Thyroid gland (tissue), 4 donors: ENCODE measurements at places on chromosomes 12 and 14.

DNA sequence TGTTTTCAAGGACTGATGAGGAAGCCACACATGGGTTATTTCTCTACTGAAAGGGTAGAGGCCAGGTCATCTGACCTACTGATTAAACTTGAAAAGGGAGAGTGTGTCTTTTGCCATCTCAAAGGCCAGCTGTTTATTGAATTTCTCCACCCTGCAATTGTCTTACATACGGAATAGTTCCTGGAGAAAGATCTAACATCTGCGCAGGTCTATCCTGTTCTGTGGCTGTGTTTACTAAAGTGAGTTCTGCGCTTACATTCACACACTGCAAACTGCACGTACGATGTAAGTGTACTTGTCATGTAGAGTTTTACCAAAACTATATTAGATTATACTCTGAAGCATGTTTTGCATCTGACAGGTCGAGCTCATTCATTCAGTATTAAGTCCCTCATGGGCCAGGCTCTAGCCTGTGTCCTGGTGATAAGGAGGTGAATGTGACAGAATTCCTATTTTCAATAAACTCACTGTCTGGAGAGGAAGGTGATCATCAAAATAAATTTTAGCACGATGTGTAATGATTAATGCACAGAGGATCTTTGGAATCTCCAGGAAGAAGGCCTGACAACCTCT is 96.6 kb downstream of the PRKCH start:
- no peak for DNase-seq

DNA sequence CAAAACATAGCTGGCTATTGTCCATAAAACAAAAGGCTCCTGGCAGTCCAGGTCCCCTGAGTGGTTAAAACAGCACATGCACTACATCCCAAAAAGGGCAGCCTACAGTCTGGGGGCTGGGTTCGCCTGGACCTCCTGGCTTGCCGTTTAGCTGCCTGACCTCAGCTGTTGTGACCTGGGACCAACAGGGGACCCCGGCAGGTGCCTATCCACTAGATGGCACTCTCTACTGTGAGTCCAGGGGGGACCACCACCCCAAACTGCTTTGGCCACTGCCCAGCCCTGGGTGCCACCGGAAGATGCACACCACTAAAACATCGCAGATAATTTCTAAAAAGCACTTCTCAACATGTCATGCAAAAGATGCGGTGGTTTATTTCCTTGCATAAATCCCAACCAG is 2.9 kb upstream of the RTL1 start:
- DNase-seq, result no peak

DNA sequence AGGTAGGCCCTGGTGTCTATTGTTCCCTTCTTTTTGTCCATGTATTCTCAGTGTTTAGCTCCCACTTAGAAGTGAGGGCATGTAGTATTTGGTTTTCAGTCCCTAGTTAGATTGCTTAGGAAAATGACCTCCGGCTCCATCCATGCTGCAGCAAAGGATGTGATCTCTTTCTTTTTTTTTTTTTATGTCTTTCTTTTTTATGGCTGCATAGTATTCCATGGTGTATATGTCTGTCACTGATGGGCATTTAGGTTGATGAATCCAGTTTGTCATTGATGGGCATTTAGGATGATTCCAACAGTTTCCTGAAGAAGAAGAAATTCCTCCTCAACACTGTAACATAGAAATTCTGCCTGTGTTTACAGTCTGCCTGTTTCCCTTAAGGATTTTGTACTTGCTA is 231.1 kb downstream of the CCDC91 start:
- no peak for DNase-seq

GRCh38 chr14:25113394-25113793 is 63.4 kb upstream of the STXBP6 start:
- no peak for DNase-seq

DNA sequence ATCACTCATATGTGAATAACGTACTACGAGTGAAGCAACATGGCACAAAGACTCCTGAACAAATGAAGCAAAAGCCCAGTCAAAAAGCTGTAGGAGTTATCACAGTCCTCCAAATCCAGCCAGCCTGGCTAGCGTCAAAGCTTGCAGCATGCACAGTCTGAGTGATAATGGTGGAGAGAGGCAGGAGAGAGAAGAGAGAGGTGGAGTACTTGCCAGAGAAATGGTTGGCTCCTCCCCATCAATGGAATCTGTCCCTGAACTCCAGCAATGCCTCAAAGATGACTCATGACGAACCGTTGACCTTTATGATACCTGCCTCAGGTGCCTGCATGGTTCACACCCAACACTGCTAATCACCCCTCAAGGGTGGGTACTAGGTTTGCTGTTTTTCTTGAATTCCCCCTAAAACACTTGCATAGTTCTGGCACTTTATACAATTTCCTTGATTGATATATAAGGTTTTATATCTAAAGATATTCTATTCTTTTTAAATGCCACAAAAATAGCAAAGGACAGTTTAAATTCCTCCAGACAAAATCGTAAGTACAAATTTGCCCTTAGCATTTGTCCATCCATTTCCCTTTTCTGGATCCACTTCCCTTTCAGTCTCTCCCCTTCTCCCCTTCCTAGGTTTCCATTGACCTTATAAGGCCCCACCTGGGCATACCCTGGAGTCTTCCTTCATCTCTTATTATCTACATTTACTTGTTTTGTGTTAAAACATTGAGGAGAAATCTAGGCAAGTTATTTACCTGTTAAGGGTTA is 10.2 kb downstream of the ARHGDIB start:
- DNase-seq, result no peak
